Right kidney (tissue), 9 donors: ENCODE measurements at places on chromosomes 7 and 10.

DNA sequence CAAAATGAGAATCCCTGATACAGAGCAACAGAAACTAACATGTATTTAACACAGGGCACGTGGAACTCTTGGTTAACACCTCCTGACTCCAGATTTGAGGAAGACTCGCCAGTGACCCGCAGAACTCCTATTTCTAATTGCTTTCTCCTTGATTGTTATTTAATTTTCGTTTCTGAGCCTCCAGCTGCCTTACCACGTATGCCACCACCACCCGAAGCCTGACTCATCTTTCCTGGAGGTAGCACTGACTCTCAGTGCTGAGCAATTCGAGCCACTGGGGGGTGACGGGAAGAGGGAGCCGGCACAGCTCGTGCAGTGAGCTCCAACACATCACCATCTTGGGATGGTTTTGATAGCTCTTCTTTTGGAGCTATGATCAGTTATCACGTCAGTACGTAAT is 273.9 kb upstream of the MGMT start:
- no peak for DNase-seq

GRCh38 chr7:80284855-80285254 is 150.2 kb downstream of the GNAI1 start:
- DNase-seq: no peak

- DNase-seq: no peak
Measured at GRCh38 chr7:158550886-158551452, 36.7 kb downstream of the PTPRN2 start.

GRCh38 chr7:2856388-2857169 is 12.5 kb upstream of the GNA12 start:
- no peak for DNase-seq

GRCh38 chr7:83355143-83355542 is 192.5 kb upstream of the PCLO start:
- no peak for DNase-seq
